Gastroesophageal sphincter (tissue), 4 donors: ENCODE measurements at places on chromosomes 1 and 21.
A peak's percentile ranks its signal among the peaks of the same experiment; 100 is the strongest.

DNA sequence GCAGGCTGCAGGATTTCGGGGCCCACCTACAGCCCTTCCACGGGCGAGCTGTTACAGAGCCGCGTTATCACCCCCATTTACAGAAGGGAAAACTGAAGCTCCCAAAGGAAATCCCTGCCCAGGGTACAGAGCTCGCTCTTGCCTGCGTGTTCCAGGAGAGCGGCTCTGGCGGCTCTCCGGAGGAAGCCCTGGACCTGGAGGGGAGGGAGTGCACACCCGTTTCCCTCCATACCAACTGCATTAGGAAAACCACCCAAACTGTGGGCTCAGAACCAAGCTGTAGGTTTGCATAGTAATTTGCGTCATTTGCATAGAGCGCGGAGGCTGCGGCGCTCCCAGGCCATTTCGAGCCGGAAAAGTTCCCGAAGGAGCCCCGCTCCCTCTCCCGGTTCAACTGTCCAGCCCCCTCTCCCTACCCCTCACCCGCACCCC lies 24.7 kb upstream of the ADGRB2 start:
- ATAC-seq, result peak; percentile 55

DNA sequence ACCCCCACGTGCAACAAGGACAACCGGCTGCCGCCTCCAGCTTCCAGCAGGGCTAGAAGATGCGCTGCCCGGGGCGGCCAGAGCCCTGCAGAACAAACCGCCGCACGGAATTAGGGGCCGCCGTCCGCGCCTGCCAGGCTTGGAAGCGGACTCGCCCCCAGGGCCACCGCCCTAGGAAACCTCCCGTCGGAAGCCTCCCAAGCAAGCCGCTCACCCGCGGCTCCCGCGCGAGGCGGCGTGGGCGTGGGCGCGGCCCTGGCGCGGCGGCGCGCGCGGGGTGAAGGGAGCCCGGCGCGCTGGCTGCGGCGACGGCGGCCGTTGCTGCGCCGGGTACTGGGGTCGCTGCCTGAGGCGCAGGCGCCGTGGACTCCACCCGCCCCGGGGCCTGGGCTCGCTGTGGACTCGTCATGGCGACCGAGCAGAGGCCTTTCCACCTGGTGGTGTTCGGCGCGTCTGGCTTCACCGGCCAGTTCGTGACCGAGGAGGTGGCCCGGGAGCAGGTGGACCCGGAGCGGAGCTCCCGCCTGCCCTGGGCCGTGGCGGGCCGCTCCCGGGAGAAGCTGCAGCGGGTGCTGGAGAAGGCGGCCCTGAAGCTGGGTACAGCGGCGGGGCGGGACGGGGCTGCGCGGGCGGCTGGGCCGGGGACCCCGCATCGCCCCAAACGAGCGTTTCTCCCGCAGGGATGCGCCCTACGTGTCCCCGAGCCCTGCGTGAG lies at the start of gene SCCPDH:
Gene SCCPDH (plus strand): TSS at position 394 of the 715 bp plus-strand sequence. CDS start 14 bp downstream, at position 408.
- peak; percentile 93 for ATAC-seq

GRCh38 chr1:211356723-211357407 lies 30.2 kb downstream of the TRAF5 start:
- no peak for ATAC-seq

GRCh38 chr1:29732453-29732852 lies 496.1 kb downstream of the PTPRU start:
- ATAC-seq, result no peak

- ATAC-seq, result no peak
Measured at GRCh38 chr1:117598489-117598888, 7.4 kb upstream of the TENT5C start.

DNA sequence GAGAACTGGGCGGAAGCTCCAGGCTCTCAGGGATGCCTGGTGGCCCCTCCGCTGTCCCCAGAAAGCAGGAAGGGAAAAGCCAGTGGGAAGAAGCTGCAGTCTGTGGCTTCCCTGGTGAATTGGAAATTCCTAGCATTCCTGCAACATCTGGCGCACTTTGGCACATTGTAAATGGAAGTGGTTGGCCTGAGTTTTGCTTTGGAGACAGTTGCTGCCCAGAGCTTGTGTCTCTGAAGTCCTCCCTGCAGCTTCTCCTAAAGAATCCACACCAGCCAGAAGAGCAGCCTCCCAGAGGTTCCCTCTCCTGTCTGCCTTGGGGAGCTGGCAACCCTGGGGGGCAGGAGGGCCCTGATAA lies 48.2 kb downstream of the ARHGEF10L start:
- ATAC-seq, result peak; percentile 8

- ATAC-seq, result no peak
Measured at GRCh38 chr1:227869279-227869842, 53.9 kb downstream of the PRSS38 start.

GRCh38 chr1:21234779-21235178 lies 55.5 kb downstream of the ECE1 start:
- no peak for ATAC-seq

GRCh38 chr21:18545908-18546307 lies 142.3 kb upstream of the TMPRSS15 start:
- ATAC-seq, result no peak

- ATAC-seq, result no peak
Measured at GRCh38 chr1:54487571-54488050, 60.4 kb upstream of the ACOT11 start.

- ATAC-seq, result no peak
Measured at GRCh38 chr1:23514111-23514679, 16.8 kb downstream of the E2F2 start.

GRCh38 chr1:180909005-180909414 lies 3.7 kb upstream of the KIAA1614 start:
- no peak for ATAC-seq
